Skin of body (tissue), 3 donors: ENCODE measurements at places on chromosomes 1 and 21.

DNA sequence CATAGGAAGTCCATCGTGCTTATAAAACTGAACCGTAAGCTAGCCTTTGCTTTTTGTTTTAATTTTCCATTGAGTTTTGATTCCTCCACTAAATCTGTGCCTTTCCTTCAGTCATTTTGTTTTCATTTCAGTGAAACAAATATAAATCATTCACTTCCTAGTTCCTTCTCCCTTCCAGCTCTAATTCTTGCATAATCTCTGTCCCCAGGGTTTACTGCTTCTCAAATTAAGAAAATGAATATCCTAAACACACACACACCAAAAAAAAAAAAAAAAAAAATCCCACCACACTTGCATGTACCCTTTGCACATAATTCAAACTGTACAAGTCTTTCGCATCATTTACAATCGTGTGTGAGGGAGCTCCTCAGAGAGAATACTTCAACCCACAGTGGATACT lies 6.8 kb downstream of the KCNH1 start:
- no peak for DNase-seq

DNA sequence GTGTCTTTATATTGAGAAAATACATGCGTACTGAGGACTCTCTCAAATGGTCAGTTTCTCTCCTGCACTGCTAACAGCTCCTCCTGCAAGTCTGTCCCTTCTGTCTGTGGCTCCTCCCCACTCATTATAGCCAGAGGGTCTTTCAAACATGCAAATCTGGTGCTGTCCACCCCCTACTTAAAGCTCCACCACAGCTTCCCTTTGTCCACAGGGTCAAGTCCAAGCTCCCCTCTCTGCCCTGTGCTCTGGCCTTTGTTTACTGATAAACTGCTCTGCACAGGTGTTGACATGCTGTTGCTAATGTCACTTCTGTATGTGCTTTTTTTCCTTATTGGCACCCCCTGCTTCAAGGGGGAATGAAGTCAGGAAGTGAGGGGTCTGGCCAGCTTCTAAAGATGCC lies 47.7 kb upstream of the GPR37L1 start:
- no peak for DNase-seq

DNA sequence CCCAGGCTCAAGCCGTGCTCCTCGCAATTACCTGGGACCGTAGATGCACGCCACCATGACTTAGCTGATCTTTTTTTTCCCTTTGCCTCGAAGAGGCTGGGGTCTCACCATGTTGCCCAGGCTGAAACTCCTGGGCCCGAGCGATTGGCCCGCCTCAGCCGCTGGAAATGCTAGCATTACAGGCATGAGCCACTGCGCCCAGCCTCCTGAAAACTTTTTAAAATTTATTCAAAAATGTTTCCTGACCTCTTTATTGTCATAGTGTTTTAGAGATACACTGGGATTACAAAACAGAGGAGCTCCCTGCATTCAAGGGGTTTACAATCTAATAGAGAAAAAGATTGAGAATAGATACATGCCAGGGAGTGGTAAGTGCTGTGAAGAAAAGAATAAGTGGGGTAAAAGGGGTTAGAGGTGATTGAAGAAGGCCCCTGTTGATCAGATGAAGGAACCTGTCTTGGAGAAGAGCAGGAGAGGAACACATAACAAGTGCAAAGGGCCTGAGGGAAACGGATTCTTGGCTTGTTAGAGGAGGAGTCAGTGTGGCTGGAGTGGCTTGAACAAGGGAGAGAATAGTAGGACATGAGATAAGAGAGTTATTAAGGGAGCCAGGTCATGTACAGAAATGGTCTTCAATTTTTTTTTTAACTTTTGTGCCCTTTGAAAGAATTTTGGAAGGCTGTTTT lies 1.7 kb upstream of the TRIM33 start:
- DNase-seq, result no peak

- DNase-seq, result peak; percentile 45
These were observed 27.8 kb downstream of the DIPK1A start for GRCh38 chr1:92933459-92933858.

DNA sequence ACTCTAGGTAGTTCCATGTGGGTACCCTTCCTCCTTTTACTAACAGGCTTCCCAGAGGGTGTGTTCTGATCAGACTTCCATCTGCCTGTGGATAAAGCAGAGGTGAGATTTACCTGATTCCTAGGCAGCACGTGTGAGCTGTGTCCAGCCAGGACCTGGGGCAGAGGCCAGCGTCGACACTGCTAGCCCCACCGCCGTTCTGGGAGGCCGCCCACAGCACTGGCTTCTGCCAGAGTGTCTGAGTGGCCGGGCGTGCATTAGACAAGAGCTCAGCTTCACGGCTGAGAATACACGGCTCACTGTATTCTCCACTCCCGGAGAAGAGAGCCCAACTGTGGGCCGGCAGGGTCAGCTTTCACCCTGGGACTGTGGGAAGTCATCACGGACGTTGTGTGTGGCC lies 82.5 kb downstream of the PRDM16 start:
- no peak for DNase-seq

DNA sequence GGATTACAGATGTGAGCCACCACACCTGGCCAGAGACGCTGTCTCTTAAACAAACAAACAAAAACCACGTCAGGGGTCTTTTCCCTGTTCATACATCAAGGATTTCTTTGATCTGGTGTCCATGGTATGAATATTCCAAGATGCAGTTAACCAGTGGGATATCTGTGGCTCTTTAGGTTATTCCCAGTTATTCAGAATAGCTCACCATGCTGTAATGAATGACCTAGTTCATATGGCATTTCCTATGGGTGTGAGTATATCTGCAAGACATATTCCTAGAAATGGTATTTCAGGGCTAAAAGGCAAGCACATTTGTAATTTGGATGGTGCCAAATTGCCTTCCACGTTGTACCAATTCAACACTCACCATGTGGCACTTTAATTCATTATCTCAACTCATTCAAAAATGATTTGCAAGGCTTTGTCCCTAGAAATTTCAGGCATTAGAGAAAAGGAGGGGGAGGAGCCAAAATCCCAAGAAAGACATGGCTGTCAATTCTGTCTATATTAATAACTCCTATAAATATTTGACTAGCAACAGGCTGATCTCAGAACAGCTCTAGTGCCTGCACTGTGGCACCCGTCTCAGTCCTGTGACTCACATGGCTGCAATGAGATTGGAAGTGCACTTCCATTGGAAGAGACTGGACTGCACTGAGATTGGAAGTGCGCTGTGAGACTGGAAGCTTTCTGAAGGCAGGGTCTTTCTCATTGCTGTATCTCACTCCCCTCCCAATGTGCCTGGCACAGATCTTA lies 6.0 kb upstream of the STMN1 start:
- DNase-seq, result no peak

- no peak for DNase-seq
These were observed 120.6 kb downstream of the MAB21L3 start for GRCh38 chr1:116231752-116232151.

DNA sequence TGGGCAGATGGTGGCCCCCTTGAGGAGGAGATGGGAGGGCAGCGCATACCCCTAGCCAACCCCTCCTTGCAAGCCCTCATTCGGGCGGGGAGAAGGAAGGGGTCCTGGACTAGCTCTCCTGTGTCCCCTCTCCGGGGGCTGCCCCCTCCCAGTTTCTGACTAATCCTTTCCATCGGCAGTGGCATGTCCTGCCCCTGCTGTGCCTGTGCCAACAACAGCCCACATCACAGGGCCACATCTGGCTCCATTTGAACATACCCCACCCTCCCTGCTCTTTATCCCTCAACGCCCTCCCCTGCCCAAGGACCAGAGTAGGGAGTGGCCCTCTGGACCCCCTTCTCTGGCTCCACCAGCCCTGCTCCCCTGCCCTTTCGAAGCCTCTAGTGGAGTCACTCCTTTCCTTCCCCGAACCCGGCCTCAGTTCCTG lies 11.0 kb upstream of the LMNA start:
- no peak for DNase-seq

GRCh38 chr1:202176949-202177927 lies 16.4 kb upstream of the LGR6 start:
- no peak for DNase-seq

DNA sequence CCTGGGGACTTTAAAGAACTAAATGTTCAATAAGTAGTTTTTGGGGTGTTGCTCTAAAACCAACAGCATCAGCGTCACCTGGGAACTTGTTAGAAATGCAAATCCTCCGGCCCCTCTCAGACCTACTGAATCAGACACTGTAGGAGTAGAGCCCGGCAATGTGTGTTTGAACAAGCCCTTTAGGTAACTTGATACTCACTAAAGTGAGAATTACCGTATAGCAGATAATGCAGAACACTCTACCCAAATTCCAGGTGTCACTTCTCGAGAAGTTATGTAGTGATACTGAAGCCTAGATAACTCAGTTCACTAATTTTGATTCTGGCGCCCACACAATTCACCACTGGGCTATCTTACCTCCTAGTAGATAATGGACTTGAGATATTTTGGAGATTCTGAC lies 3.7 kb upstream of the DPT start:
- no peak for DNase-seq

DNA sequence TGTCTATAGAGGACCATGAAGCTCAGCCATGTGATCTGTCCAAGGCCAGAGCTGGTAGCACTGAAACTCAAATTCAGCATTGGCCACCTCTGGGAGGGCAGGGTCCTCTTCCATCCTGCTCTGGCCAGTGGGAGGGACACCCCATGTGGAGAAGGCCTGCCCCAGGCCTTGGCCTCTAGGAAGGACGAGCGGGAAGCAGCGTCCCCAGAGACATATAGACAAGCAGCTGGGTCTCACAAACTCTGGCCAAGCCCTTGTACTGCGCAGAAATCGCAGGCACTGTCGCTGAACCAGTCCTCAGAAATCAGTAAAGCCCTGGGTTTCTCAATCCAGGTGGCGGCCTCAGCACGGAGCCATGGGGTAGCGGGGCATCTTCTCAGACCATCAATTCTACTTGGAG lies 180.7 kb downstream of the HIVEP3 start:
- no peak for DNase-seq

- peak; percentile 86 for DNase-seq
These were observed 9.1 kb downstream of the IFI6 start for GRCh38 chr1:27662707-27663393.

DNA sequence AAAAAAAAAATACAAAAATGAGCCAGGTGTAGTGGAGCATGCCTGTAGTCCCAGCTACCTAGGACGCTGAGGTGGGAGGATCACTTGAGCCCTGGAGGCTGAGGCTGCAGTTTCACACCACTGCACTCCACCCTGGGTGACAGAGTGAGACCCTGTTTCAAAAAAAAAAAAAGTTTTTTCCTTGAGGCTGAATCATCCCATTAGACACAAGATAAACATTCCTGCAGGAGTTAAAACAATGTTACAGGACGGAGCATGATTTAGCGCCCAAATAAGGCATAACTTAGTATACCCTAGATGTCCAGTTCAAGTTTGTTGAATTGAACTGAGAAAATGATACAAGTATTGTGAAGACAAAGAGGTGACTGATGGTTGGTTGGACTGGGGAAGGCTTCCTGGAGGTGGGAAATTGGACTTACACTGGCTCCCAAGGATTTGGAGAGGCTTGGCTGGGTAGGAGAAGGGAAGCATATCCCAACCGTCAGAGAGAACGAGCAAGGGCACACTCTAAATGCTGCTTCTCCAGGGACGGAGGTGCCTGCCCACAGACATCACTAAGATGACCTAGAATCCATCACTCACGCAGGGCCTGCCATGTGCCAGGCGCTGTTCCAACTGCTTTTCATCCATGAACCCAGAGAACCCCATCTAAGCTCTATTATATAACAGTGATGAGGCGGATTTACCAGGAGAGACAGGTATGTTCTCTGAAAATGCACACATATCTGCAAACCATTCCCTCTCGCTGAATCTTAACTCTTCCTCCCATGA lies 610.6 kb downstream of the KIF26B start:
- no peak for DNase-seq

DNA sequence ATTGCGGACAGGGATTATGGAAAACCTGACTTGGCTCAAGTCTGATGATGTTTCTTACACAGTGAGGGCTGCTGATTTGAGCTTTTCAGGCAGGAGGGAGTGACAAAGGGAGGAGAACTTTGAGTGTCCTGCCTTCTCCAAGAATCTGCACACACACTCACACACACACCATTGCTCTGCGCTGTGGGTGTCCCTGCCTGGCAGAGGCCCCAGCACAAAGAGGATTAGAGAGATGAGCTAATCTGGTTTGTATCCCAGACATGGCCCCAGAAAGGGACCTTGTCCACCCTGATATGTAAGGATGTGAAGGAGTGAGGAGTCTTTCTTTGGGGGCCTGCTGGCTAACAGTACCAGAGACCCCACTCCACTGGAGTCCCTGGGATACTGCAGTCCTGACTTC lies 5.9 kb upstream of the WNT2B start:
- DNase-seq, result peak; percentile 17

DNA sequence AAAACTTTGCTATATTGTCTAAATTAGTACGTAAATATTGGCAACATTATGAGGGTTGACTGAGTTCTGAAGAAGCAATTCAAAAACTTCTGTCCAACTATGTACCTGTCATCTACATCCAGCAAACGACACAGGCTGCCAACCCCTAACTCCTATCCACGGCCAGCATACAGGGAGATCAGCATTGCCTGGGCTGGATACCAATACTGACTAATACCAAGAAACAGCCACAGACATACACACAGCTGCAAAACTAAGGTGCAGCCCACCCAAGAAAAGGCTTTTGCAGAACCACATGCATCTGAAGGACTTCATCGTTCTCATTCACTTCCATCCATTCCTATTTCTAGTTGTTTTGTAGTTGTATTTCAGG lies 2.0 kb downstream of the KIAA0319L start:
- no peak for DNase-seq

DNA sequence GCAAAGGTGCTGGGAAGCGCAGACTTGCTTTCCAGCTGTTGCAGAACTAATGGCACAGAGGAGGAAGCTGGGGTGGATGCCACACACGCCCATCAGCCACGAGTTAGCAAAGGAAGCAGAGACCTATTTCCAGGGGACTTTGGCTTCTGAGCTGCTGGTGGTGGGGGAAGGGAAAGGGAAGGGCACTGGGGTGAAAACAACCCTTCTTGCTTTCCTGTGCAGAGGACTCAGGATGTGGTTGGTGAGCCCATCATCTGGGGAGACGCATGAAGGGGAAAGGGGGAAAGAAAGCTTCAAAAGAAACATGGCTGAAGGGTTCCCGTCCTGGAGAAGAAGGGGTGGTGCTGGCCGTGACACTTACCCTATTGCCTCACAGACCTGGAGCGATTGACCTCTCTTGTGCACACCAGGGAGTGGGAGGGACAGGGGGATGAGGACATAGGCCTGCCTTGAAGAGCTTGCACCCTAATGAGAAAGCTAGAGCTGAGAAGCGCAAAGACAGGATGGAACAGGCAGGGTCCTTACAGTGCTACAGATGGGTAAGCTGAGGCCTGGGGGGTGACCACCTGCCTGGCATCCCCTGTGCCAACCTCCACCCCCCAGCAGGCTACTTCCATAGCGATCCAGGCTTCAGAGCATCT lies 140.8 kb upstream of the RAB4A start:
- no peak for DNase-seq

DNA sequence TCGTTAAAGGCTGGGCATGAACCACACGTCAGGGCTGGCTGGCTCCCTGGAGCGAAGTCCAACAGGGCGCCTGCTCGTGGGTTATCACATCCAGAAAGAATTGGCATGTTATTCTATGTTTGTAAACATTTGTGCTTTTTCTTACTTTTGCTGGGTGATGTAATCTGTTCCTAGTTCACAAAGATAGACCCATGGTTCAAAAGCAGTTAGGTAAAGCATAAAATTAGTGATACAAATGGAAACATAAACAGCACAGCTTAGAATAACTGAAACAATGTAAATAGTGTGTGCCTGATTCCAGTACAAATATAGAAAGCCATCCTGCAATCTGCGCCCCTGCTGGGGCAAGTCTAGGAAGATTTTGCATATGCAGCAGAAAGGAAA lies 184.0 kb upstream of the C1orf174 start:
- DNase-seq, result no peak

- DNase-seq, result peak; percentile 91
These were observed 133.4 kb downstream of the EDEM3 start for GRCh38 chr1:184621260-184621659.
